ENCODE measurements at places on chromosomes 3 and 15.

DNA sequence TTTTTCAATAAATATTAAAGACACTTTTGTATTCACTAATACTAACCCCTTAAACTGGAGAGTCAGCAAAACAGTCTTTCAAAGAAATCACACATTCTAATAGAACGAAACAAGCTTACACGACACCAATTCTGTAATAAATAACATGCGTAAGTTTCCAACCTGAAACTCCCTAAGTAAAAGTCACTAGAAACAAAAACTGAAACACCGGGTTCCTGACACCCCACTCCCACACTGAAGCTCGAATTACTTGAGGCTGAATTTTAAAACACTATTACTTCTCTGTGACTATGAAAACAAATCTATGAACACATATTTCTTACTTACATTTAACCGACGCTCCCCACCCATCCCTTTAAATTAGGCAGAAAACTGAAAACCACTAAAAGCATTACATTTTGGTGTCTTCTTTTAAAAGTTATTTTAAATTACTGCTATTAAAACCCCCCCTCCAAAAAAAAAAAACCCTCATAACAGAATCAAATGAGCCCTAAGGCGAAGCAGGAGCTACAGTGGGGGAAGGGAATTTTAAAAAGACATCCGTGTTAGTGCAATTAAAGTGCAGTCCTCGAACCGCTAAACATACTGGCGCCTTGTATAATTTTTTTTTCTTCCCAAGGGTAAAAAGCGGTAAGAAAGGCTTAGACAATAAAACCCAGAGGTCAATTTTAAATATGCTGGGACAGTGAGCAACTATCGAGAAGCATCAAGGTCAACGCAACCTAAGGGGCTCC is 878 bp downstream of the SPPL2A start:
- DNase-seq, result no peak

DNA sequence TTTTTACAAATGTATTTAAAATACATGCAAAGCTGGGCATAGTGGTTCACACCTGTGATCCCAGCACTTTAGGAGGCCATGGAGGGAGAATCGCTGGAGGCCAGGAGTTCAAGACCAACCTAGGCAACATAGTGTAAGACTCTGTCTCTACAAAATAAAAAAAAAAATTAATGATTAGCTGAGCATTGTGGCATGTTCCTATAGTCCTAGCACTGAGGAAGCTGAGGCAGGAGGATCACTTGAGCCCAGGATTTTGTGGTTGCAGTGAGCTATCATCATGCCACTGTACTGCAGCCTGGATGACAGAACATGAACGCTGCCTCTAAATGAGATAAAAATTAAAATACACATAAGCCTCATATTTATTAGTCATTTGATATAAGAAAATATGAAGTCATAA is 142.8 kb downstream of the TCF12 start:
- no peak for DNase-seq

GRCh38 chr3:101926594-101927105 is 77.3 kb downstream of the NFKBIZ start:
- no peak for DNase-seq

DNA sequence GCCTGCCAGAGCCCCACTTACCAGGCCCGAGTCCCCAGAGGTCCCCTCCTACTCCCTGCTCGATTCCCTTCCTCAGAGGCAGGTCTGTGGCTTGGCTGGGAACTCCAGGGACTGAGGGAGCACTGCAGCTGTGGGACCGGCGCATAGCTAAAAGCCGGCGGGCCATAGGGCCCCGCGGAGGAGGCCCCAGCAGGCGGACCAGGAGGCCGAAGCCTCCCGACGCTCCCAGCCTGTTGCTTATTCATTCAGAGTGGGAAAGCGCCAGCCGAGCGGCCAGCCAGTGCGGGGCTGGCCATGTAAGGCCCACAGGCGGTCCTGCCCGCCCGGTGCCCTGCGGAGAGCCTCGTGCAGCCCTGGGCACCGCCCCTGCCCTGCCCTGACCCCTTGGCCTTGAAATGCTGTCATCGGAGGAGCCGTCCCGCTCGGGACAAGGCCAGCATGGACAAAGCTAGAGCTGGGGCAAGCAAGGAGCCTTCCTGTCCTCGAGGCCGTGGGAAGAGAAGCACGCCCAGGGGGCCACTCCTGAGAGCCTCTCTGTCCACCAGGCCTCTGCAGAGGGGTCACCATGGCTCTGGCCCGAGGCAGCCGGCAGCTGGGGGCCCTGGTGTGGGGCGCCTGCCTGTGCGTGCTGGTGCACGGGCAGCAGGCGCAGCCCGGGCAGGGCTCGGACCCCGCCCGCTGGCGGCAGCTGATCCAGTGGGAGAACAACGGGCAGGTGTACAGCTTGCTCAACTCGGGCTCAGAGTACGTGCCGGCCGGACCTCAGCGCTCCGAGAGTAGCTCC is at the start of gene LOXL1:
LOXL1 (plus strand) TSS at position 244 of the 784 bp plus-strand sequence; CDS start at position 566, 322 bp downstream.
- DNase-seq, result peak; percentile 78

DNA sequence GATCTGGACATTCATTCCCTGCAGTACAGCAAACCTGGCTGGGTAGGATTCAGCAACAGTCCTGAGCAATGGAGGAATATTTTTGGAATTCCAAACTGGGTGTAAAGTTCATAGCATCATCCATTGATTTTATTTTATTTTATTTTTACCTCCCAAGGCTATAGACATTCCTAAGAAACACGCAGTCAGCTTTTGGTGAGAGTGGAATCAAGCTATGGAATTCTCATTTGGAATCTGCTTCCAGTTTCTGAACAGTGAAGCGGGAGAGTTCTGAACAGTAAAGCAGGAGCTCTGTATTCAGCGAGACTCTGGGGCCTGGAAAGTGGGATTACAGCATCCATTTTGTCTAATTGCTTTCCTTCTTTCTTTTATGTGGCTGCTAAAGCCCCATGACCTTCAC is 1.4 kb upstream of the PDZRN3 start:
- no peak for DNase-seq

DNA sequence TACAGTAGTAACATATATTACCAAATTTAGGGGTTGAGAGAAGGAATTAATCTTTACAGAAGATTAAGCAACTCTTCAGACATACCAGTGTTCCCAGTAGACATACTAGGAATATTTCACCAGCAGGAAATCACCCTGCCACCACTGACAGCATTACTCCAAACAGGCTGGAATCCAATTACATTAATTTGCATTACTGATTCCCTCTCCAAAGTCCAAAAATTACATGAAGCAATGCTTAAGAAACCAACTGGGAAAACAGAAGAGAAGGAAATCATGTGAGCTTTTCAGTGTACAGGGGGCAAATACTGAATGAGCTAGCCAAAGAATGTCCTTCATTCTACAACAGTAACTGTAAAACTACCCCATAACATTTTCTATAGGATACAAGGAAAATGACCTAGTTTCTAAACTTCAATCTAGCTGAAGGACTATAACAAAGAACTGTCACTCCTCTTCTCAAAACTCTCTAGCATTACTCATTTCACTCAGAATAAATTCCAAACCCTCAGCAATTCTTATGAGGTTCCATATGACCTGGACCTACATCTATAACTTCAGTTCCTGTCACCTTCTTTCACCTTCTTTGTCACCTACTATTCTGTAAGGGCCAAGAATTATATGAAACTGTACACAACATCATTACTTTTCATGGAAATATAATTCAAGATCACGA is 72.7 kb downstream of the INO80 start:
- no peak for DNase-seq

- no peak for DNase-seq
Observed at GRCh38 chr3:100928638-100929428, 64.4 kb downstream of the ABI3BP start.

DNA sequence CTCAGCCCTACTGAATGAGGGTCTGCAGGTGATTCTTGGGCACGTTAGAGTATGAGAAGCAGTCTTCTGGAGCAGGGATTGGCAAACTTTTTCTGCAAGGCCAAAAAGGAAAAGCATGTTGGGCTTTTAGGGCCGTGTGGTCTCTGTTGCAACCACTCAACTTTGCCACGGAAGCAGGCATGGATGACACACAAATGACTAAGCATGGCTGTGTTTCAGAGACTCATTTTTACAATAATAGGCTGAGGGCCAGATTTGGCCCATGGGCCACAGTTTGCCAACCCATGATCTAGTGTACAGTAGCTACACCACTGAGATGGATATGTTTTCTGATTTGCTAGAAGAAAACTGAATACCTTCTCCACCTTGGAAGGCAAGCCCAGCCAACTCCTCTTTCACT is 66.1 kb upstream of the PRICKLE2 start:
- DNase-seq, result no peak

DNA sequence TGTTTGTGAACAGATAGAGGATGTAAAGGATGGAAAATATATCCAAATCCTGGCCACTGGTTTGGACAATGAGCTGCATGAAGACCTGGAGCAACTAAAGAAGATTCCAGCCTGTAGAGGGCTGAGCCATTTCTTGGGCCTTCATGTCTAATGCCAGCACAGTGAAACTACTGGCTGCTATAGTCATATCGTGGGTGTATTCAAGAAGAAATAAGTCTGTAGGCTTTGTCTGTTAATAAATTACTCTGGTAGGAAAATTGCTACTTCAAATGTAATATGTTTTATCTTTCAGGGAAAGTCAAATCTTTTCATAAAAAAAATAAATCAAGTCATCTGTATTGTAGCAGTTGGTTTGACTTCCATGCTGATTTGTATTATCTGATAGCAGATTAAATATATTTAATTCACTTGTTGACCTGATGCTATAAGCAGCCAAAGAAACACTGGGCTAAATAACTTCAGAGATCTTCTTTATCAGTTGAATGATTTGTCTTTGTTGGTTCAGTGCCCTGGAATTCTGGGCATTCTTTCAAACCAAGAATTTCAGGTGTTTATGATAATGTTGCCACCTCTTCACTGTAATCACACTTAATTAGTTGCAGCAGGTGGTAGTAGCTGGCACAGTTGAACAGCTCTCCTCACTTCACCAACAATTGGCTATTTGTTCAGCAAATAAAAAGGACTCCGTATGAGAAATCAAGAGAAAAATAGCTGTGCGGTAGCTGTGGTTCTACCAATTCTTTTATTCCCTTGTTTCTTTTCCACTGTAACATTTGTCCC is 1109.5 kb downstream of the NSUN3 start:
- peak; percentile 44 for DNase-seq

DNA sequence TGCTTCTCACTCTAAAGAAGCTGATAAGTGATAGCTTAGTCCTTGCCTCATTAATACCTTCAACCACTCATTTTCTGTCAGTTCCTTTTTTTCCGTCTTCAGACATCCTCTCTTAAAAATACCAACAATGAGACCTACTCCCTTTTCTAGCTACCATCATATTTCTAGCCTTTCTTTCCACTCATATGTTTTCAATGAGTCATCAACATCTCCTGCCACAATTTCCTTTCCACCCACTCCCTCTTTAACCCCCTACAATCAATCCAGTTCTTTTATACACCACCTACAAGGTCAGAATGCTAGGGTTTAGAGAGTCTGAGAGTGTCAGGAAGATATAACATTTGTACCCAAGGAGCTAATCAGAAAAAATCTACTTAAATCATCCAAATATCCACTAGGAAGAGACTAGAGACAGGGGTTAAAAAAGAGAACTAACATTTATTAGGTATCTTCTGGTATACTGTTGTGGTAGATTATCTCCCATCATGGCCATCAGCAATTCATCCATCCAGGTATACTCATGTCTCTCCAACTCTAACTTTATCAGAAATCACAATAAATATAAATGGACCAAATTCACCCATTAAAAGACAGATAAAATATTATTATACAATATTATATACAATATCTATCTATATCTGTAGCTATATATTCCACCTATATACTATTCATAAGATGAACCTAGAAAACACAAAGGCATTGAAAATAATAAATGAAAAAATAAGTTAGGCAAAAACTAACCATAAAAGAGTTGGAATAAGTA is 42.5 kb downstream of the MYLK start:
- DNase-seq, result no peak

GRCh38 chr3:154050766-154051165 is 70.4 kb upstream of the ARHGEF26 start:
- no peak for DNase-seq

GRCh38 chr15:57477736-57478522 is 101.6 kb downstream of the CGNL1 start:
- no peak for DNase-seq

DNA sequence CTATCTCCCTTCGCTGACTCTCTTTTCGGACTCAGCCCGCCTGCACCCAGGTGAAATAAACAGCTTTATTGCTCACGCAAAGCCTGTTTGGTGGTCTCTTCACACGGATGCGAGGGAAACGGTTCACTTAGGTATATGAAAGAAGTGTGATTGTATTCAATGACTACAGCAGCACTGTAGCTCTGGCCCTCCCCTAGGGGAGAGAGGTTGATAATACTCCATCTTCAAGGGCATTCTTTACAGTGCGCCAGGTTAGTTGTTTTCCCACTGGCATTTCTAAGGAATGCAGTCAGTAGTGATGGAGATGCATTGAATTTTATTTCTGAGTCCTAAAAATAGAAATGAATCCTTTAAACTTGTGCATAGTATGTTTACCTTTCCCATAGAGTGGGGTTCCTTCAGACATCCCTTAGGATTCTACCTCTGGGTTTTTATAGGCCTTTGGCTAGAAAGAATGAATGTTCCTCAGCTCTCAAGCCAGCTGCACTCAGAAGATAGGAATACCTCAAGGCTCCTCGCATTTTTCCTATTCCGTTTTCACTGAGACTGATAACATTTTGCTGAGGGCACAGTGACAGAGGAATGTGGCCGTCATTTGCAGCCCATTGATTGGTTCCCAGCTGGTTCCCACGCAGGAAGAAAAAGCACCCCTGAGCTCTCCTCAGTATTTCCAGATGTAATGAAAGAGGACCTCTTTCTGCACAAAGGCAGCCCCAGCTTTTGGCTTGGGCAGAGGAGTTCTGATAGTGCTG is 131.8 kb upstream of the C2CD4B start:
- no peak for DNase-seq
